ENCODE measurements at places on chromosomes 13 and 19.

DNA sequence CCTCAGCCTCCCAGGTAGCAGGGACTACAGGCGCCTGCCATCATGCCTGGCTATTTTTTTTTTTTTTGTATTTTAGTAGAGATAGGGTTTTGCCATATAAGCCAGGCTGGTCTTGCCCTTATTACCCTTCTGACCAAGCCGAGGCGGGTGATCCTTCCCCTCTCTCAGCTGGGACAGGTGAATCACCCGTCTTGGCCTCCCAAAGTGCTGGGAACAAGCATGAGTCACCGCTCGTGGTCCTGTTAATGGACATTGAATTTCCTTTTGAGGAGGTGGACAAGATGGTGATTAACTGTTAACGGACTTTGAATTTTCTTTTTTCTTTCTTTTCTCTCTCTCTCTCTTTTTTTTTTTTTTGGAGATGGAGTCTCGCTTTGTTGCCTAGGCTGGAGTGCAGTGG is 10.6 kb downstream of the CD70 start:
- no peak for DNase-seq

GRCh38 chr13:48494874-48495273 is 38.0 kb downstream of the RCBTB2 start:
- no peak for DNase-seq

- DNase-seq: no peak
Observed at GRCh38 chr19:47376589-47377144, 27.6 kb downstream of the DHX34 start.

- no peak for DNase-seq
Observed at GRCh38 chr13:31908696-31909411, 122.7 kb upstream of the FRY start.

DNA sequence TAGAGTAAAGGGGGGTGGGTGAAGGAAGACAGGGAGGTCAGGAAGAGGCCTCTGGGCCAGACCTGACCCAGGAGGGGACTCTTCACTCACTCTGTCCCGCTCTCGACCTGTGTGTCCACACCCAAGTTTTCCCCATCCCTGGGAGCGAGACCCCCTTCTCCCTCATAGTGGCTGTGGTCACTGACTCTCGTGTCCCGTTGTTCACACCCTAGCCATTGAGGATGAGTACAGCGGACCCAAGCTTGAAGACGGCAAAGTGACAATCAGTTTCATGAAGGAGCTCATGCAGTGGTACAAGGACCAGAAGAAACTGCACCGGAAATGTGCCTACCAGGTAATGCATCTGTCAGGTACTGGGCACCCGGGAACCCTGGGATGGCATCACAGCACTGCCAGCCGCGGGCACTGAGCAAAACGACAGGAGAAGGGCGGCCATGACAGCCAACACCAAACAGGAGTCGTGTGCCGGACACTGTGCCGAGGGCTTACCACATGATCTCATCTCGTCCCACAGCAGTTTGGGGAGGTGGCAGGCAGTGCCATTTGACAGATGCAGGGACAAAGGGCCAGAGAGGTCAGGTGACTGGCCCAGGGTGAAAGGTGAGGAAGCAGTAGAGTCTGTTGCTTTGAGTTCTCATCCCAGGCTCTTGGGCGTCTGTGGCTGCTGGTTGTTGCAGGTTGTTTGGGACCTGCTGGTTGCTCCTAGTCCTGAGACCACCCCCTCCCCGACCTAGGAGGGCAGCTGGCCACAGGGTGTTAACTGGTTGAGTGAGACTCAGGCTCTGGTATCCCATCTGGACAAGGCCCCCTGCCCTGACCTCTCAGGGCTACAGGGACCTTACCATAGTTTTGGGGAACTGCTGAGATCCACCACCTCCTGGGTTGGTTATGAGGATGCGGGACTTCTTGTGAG is 29.6 kb downstream of the PPP5C start:
- no peak for DNase-seq

- no peak for DNase-seq
Observed at GRCh38 chr19:5059213-5059574, 90.3 kb downstream of the KDM4B start.

DNA sequence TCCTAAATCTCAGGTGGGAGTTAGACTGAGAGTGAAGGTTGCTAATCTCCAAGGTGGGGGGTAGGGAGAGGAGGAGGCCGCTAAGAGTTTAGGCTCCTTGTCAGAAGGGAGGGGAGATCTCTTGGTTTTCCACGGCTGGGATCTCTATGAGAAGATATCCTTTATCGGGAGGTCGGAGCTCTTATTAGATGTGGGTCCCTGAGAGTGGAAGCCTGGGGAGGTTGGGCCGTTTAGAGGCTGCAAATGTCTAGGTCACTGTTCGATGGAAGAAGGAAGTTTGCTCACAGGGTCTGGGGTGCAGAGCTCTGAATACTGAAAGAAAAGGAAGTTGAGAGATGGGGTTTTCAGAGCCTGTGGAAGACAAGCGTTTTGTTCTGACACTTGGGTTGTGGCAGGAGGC is 3.8 kb downstream of the MYADM start:
- no peak for DNase-seq

DNA sequence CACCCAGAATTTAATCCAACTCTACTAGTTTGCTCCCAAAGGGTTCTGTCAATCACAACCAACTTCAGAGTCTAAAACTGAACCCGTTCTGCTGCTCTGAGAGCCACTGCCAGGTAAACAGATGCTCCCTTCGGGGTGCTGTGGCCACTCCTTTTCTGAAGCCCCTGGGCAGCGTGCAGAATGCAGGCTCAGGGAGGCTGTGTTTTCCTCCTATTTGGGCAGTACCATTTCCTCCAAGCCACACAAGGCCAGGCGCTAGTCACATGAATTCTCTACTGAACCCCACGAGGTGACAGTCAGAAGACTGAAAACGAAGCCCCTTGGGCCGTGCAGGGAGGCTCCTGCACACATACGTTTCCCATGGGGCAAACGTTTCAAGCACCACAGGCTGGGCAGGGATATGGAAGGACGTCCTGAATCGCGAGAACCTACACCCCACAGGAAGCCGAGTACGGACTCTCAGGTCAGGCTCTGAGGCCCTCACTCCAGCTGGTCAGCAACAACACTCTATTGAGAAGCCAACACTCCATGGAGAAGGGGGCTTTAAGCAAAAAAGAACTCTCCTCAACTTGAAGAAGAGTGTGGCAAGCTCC is 71.8 kb downstream of the CCDC70 start:
- DNase-seq: no peak

- no peak for DNase-seq
Observed at GRCh38 chr19:46849610-46850009, 1.0 kb downstream of the AP2S1 start.

DNA sequence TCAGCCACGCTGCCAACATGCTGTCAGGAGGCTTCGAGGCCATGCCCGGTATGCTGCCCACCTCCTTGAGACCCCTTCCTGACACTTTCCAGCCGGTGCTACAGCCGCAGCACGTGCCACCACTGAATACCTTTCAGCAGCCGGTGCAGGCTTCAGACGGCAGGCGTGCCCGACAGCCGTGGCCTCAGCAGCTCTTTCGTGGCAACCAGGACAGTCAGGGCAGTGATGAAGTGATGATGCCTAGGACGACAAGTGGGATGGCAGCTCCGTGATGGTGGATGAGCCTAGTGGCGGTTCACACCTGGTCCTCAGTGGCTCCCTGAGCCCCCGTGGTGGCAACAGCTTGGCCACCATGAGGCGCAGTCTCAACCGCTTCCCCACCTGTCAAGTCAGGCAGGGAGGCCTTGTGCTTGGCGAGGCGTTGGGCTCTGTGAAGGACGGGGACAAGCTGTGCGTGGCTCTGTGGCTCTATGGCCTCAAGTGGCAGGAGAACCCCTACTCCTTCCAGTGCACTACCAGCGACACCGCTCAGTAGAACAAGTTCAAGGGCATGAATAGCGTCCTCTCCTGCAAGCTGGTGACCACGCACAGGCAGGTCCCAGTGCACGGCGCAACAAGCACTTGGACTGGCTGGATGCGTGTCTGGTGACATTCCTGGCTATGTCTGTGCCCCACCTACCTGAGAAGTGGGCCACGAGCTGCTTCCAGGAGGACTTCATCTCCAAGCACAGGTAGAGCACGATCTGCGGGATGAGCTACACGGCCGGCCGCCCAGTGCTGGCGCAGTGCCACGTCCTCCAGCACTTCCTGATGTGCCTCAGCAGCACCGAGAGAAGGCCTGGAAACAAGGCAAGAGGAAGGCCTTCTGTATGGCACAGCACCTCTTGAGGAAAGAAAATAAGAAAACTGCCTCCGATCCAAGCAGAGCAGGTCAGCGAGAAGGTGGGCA is 18.2 kb upstream of the ZNF14 start:
- DNase-seq: no peak

DNA sequence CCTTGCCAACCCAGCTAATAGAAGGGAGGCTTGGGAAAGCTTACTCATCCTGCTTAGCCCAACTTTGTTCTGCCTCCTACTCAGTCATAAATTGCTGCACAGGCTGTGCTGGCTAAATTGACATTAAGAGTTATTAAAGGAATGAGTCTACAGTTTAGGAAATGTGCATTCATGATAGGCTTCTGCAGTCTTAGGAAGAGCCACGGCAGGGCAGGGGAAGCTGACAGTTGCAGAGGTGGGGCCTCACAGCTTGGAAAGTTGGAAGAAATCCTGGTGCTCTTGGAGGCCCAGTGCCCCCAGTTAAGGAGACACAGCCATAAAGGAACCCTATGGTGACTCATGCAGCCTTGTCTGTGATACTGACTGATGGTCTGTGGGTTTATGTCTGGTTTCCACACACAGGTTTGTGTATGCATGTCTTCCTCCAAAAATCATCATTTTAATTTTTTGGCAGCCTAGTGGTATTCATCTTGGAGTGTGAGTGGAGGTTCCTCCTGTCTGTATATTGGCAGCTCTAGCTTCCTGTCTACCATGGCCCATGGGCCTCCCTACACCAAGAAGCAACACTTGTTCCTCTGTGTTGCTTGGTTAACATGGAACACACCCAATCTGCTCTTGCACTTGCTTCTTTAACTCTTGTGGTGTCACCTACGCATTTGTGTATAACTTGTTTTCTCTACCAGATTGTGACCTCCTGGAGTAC is 135.0 kb upstream of the KL start:
- no peak for DNase-seq

DNA sequence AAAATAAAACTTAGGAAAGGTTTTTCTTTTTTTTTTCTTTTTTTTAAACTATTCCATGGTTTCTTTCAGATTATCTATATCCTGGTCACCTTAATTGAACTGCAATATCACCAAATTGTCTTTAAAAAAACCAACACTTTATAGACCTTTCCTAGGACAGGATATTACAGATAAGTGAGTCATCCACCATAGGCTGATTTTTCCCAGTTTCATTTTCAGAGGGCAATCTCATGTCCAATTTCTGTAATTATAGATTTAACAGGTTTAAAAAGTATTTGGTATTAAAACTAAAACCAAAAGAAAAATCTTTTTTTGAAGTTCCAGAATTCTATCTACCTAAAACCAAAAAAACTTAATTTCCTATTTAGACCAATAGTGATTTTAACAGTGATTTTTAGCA is 13.2 kb downstream of the SPART start:
- no peak for DNase-seq

- no peak for DNase-seq
Observed at GRCh38 chr13:55893540-55893939, 1247.2 kb upstream of the PRR20A start.

DNA sequence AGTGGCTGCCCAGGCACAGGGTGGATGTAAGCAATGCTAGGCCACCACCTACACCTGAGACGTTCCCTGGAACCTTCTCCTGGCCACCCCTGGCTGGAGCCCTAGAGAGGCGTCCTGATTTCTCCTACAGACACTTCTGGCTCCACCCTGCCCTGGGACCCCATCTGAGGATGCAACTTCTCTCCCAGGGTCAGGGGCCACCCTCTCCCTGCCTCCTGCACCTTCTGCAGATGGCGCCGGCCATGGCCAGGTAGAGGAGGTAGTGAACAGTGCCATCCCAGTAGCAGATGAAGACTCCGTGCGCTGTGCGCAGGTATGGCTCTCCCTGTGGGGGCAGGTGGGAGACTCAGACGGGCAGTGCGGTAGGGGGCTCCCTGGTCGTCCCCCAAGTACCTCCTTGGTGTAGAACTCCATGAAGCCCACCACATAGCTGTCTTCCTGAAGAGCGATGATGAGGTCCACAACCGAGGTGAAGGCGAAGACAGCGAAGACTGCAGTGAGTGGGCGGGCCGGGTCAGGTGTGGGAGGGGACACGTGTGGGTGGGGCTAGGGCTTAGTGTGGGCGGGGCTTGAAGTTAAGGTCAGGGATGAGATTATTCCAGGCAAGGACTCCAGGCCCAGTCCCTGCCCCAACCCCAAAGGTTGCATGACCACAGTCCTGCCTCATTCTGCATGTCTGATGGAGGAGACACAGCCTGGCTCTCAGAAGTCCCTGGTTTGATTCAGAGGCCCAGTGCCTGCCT is 3.0 kb downstream of the TM6SF2 start:
- DNase-seq: no peak

DNA sequence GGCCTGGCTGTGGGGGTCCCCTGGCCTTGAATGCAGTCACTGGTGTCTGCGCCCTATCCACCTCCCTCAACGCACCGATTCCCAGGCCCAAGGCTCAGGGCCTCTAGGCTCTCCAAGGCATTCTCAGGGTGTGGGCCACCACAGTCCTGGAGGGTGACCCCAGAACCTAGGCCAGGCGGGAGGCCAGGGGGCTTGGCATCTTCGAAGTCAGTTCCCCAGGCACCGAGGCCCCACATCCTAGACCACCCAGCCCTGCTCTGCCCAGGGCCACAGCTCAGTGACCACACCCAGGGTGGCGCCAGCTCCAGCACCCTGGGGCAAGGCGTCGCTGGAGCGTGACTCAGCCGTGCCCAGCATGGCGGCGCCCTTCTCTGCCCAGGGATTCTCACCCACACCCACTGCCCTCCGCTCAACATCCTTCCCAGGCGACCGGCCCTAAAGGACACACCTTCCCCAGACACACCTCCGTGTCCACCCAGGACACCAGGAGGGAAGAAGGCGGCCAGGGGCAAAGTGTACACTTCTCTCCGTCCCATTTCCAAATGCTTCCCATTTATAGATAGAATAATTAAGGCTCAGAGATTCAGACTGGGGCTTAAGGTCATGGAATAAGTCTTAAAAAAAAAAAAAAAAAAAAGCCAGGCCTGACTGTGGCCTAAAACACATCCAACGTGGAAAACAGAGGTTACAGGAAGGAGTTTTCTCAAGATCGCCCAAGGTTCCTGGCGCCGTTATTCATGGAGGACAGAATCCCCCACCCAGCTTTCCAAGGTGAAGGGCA is 36.4 kb upstream of the NANOS3 start:
- DNase-seq: no peak

DNA sequence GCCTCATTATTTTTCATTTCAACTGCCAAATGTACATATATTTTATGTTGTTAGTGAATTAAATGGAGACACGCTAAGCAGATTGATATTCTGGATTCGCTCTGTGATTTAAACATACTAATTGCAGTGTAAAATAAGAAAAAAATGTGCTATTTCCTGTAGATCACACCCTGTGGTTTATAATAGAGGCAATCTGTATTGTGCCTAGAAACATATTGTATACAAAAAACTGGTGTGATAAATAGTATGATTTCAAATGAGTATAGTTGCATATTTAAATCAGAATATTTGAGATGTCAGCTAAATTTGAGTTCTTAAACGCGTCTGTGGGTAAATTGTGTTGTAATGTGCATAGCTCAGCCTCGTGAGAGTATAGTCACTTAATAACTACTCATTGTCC is 643.9 kb downstream of the TBC1D4 start:
- DNase-seq: no peak

- no peak for DNase-seq
Observed at GRCh38 chr13:76622315-76623040, 263.7 kb downstream of the KCTD12 start.

GRCh38 chr19:6216996-6217751 is 62.6 kb downstream of the MLLT1 start:
- peak; percentile 55 for DNase-seq

GRCh38 chr13:99258210-99258860 is at the start of gene GPR18:
GPR18 (minus strand) TSS chr13:99258379; CDS start chr13:99255872, 2,507 bp downstream.
- no peak for DNase-seq

Measured in neural crest cell (in vitro differentiated cells).